ENCODE measurements at places on chromosomes 4 and X.

- DNase-seq: no peak
These were observed 6.3 kb downstream of the PRSS12 start for GRCh38 chr4:118346495-118346894.

- DNase-seq: no peak
These were observed 331.3 kb upstream of the KLF3 start for GRCh38 chr4:38332699-38333098.

GRCh38 chr4:71456841-71457240 lies 118.0 kb downstream of the SLC4A4 start:
- peak; percentile 93 for DNase-seq

GRCh38 chr4:52234561-52235440 lies 183.7 kb downstream of the SPATA18 start:
- DNase-seq: peak; percentile 19

- no peak for DNase-seq
These were observed 140.5 kb upstream of the RAPGEF2 start for GRCh38 chr4:158962393-158962792.

DNA sequence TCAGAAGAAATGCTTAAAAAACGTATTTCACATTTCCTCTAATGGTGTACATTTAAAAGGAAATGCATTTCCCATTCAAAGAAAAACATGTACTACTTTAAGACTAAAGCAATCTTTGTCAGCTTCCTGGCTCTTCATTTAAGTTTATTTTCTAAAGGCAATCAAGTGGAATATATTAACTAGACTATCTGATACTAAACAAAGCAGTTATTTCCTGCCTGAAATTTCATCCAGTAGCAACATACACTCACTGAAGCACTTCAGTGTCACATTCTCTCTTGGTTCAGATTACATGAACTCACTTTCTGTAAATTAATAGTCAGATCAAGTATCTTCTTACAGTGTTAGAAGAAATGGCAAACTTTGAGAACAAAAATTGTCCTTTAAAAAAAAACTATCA lies 42.5 kb downstream of the LRBA start:
- DNase-seq: peak; percentile 59

DNA sequence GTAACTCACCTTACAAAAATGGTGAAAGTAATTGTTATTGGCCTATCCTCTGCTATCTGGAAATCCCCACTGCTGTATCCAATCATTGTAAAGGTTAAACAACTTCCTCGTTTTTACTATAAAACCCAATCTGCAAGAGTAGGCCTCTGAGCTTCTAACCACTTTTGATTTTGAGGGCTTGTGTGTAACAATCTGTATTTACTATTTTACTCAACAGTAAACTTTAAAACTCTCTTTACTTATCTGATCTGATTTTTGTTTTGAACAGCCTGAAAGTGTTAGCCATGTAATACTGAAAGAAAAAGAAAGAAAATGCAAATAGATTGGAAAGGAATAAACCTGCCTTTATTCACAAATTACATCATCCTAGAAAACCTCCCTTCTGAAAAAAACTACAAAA lies 63.1 kb downstream of the SLC10A7 start:
- DNase-seq: no peak

Measured in renal cortical epithelial cell (primary cell).